ENCODE measurements at places on chromosomes 6 and 20. TPM values are rescaled to one million over a fixed set of nuclear protein-coding genes. Genes with fewer than 3 reads are reported as not detected.

GRCh38 chr6:16278750-16279149 is 40.4 kb downstream of the GMPR start:
- no peak overlapping the region for H3K4me3 ChIP-seq
- DNase-seq: no peak
- no peaks in the 10 kb centered on the region for H3K27me3 ChIP-seq
- H3K36me3 ChIP-seq: peaks cover 8% of the 10 kb centered on the region
- H3K27ac ChIP-seq: peak overlapping the region; percentile 24

LY6G6D gene
- 0.58 TPM for total RNA-seq

DNA sequence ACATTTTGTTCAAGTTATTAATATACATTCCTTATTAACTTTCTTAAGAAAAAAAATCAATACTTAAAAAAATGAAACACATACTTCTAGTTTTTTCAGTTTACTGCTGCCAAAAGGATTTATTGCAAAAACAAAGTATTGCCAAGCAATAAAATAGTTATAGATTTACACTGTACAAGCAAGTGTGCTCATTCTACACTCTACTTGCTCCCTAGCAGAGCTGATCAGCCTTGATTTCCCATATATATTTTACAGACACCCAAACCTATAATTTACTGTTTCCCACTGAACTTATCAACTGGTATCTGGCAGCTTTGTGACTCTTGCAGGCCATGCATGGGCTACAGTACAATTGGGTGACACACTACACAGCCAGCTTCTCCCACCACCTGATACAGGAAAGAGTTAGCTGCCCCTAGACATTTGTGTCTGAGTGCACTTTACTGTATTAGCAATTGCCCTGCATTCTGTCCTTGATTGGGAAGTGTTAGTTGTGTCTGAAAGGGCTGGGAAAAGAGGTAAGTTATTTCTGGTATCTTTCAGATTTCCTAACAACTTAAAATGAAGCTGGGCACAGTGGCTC is 156.0 kb upstream of the BEND3 start:
- H3K27me3 ChIP-seq: no peaks in the 10 kb centered on the region
- no peak for DNase-seq
- no peak overlapping the region for H3K27ac ChIP-seq
- no peaks in the 10 kb centered on the region for H3K4me1 ChIP-seq
- H3K4me3 ChIP-seq: no peak overlapping the region

DNA sequence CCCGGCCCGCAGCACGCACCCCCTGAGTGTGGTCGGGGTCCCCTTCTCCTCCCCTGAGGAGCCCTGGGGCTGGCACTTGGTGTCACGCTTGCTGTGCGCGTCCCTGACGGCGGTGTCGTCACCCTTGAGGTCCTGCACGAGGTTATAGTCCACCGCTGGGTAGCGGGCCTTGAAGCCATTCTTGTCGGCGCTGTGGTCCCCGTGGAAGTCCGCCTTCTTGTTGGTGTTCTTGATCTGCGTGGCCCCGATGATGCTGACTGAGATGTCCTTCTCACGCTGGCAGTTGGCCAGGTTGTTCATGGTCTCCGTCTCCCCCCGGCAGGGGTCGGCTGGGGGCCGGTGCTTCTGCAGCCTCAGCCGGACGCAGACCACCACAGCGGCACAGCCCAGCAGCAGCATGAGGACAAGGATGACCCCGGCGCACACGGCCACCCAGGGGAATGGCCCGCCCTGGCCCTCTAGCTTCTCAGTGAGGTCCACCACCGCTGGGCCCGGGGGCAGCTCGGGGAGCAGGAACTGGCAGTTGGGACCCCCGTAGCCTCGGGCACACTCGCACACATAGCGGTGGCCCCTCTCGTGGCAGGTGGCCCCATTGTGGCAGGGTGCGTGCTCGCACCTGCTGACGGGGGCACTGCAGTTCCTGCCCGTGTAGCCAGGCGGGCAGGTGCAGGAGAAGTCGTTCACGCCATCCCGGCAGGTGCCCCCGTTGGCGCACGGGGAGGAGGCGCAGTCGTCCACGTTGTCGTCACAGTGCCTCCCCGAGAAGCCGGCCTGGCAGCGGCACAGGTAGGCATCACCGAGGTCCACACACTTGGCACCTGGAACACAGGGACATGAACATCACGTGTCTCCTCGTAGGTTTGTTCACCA is 7.4 kb downstream of the DLL1 start:
- H3K36me3 ChIP-seq: peaks cover 57% of the 10 kb centered on the region
- DNase-seq: no peak
- H3K27me3 ChIP-seq: peaks cover 21% of the 10 kb centered on the region
- H3K27ac ChIP-seq: no peak overlapping the region
- no peak overlapping the region for H3K4me3 ChIP-seq

TBXT gene
- not detected for total RNA-seq

RBPJL gene
- total RNA-seq: not detected

DNA sequence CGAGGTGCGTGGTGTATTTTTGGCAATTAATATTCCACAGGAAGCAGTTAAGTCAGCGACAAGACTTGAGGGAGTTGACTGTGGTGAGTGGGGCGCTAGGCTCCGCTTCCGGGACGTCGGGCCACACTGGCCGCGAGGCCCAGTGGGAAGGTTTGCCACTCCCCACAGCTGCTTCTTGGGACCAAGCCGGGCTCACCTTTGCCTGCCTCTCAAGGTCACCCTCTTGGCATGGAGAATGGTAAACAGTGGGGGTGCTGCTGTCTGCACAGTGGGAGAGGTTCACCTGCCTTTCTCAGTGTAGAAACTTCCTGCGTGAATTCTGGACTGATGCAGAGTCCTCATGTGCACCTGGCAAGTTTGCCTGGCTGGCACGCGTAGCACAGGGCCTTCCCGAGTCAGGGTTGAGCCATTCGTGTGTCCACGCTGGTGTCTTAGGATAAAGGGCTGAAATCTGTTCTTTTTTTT is 6.4 kb downstream of the OSBPL2 start:
- peaks cover 27% of the 10 kb centered on the region for H3K36me3 ChIP-seq
- no peak overlapping the region for H3K27ac ChIP-seq
- peaks cover 38% of the 10 kb centered on the region for H3K4me1 ChIP-seq
- no peak for DNase-seq
- no peak overlapping the region for H3K4me3 ChIP-seq

SLC2A10 gene
- total RNA-seq: 18.9 TPM

- H3K4me1 ChIP-seq: peaks cover 24% of the 10 kb centered on the region
- peaks cover 47% of the 10 kb centered on the region for H3K27me3 ChIP-seq
- no peak for DNase-seq
- no peaks in the 10 kb centered on the region for H3K36me3 ChIP-seq
Measured at GRCh38 chr20:63372971-63373885, 12.1 kb upstream of the CHRNA4 start.

HCRTR2 gene
- not detected for total RNA-seq

GRCh38 chr6:137673603-137674002 is 179.4 kb upstream of the OLIG3 start:
- no peak overlapping the region for H3K27ac ChIP-seq
- no peaks in the 10 kb centered on the region for H3K36me3 ChIP-seq

- no peak for DNase-seq
- no peak overlapping the region for H3K4me3 ChIP-seq
- H3K4me1 ChIP-seq: no peaks in the 10 kb centered on the region
- no peak overlapping the region for H3K27ac ChIP-seq
- H3K36me3 ChIP-seq: no peaks in the 10 kb centered on the region
Measured at GRCh38 chr6:169008641-169009257, 244.9 kb downstream of the THBS2 start.

- H3K27ac ChIP-seq: no peak within 1 kb of the TSS
- peaks cover 19% of the 10 kb centered on the region for H3K4me1 ChIP-seq
- DNase-seq: peak; percentile 70
- H3K36me3 ChIP-seq: no peaks in the 10 kb centered on the region
Measured at GRCh38 chr6:56954403-56955170, at the start of gene BEND6. Gene BEND6, plus strand, starts transcription at chr6:56955107. Its CDS starts 26,704 bp downstream, at chr6:56981811.

HSPA12B gene
- 18.3 TPM for total RNA-seq

C6orf89 gene
- 35.5 TPM for total RNA-seq

- no peaks in the 10 kb centered on the region for H3K36me3 ChIP-seq
- no peaks in the 10 kb centered on the region for H3K27me3 ChIP-seq
- H3K4me1 ChIP-seq: peaks cover 5% of the 10 kb centered on the region
- no peak overlapping the region for H3K27ac ChIP-seq
- no peak overlapping the region for H3K4me3 ChIP-seq
Measured at GRCh38 chr6:15970517-15970916, 158.4 kb upstream of the MYLIP start.

GRCh38 chr6:4466769-4467480 is 309.3 kb upstream of the CDYL start:
- no peaks in the 10 kb centered on the region for H3K4me1 ChIP-seq
- H3K27me3 ChIP-seq: no peaks in the 10 kb centered on the region
- no peaks in the 10 kb centered on the region for H3K36me3 ChIP-seq

- H3K27ac ChIP-seq: no peak overlapping the region
- H3K27me3 ChIP-seq: peaks cover 10% of the 10 kb centered on the region
- no peak overlapping the region for H3K4me3 ChIP-seq
- no peak for DNase-seq
- H3K4me1 ChIP-seq: peaks cover 16% of the 10 kb centered on the region
Measured at GRCh38 chr6:168915855-168916254, 337.8 kb downstream of the THBS2 start.

BHLHE23 gene
- total RNA-seq: not detected

DNA sequence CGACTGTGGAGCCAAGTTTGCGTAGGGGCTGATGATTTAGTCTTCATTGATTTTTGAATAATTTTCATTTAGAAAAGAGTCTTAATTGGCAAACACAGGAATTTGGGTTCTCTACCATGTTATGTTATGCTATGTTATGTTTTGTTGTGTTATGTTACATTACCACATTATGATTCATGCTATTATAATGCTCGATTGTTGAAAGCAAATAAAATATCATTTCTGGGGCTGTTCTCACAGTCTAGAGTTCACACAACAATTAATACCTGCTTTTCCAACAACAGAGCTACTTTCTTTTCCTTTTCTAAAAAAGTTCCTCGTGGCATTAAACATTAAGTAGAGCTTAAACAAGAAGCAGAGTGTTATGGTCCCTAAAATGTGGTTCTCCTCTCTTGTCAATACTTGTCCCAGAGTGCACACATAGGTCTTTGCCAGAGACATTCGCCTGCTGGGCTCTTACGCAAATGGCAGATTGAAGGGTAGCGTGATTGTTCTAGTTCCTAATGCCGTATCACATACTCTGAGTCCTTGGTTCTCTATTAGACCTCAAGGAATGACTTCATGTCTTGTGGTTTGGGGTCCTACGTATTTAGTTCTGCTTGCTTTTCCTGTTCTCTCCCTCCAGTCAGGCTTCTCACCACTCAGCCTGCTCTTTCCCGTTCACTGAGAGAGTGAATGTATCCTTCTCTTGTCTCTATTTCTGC is 370.3 kb downstream of the CD109 start:
- no peaks in the 10 kb centered on the region for H3K36me3 ChIP-seq
- peak overlapping the region; percentile 67 for H3K27ac ChIP-seq
- peak; percentile 32 for DNase-seq
- no peak overlapping the region for H3K4me3 ChIP-seq
- H3K27me3 ChIP-seq: no peaks in the 10 kb centered on the region

DNA sequence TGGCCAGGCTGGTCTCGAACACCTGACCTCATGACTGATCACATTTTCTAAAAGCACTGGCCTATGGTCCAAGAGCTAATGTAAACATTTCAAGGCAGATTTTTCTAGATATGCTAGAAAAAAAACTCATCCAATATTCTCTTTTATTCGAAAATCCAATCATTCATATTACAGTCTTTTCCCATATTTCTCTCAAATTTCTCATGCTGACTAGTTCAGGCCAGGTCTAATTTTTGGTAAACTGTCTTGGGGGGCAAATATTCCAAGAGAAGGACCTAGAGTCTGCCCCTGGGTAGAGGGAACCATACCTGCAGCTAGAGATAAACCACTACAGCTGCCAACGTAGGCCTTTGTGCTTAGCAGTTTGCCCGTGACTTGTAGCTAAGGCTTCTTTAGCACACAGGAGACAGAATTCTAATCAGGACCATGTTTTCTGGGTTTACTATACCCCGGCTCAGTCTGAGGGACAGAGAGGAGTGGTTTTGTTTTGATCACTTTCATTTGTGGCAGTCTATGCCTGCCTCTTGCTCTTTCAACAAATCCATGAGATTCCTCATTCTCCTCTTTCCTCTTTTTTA is 71.8 kb upstream of the CITED2 start:
- no peaks in the 10 kb centered on the region for H3K27me3 ChIP-seq
- no peak for DNase-seq
- H3K4me1 ChIP-seq: no peaks in the 10 kb centered on the region
- H3K27ac ChIP-seq: no peak overlapping the region
- H3K4me3 ChIP-seq: no peak overlapping the region

LAMA4 gene
- 219 TPM for total RNA-seq

TCF15 gene
- 5.9 TPM for total RNA-seq

- H3K4me1 ChIP-seq: no peaks in the 10 kb centered on the region
- no peaks in the 10 kb centered on the region for H3K27me3 ChIP-seq
- H3K27ac ChIP-seq: no peak overlapping the region
- no peaks in the 10 kb centered on the region for H3K36me3 ChIP-seq
Measured at GRCh38 chr6:79600313-79600712, 30.8 kb upstream of the SH3BGRL2 start.
